ENCODE measurements at places on chromosomes 7 and 10.

DNA sequence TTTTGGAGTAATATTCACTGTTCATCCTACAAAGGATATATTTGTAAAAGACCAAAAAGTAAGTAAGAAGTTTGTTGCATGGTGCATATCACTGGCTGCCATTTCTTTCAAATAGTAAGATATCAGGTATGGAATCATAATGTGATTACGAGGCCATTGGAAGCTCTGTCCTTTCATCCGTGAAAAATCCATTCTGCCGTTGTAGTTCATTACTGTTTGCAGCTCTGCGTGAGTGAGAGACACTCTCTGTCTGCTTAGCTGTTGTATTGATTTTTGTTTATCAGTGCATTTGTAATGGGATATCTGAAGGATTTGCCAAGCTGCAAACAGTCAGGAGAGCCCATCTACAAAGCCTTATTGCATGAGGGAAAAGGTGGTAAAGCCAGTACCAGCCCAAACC, 44.1 kb upstream of the SLC39A12 start:
- no peak for DNase-seq

GRCh38 chr10:110352930-110353243, 48.2 kb upstream of the SMNDC1 start:
- no peak for DNase-seq

DNA sequence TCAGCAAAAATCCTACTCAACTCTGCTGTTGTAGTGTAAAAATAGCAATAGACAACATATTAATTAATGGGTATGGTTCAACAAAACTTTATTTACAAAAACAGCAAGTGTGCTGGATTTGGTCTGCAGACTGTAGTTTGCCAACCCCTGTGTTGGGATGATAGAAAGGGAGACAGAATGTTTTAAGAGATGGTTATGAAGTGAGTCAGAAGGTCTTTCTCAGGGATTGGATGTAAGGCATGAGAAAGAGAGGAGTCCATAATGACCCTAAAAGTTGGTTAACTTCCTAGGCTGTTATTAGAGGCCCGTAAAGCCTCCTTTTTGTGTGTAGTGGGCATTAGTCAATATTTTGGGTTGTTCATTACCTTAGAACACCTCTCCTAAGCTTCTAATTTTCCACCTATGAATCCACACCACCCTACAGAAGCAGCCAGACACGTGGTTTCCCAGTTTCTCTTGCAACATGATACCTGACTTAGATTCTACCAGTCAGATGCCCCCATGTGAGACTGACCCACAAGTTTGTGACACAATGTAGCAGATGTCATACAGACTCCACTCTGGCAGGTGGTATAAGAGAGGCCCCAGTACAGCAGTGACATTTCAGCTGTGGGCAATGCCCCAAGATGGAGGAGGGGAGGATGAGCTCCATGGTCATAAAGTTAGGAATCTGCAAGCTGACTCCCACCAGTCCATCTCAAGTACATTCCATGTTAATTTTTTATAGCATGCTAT, 1015.6 kb downstream of the KCNMA1 start:
- no peak for DNase-seq

GRCh38 chr10:96512524-96513304, 1.0 kb downstream of the TLL2 start:
- DNase-seq, result no peak

DNA sequence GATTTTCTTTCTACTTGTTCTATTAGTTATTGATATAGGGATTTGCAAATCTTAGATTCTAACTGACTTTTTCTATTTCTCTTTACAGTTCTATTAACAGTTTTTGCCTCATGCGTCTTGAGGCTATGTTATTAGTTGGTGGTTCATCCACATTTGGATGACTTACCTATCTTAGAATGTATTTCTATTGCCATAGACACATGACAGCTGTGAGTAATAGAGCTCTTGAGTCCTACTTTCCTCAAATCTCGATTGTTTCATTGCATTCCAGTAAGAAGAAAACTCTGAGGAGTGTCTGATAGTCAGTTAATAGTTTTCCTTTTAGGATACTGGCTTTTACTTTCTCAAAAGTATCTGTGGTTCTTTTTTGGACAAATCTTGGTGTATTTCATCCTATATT, 241.4 kb upstream of the ZNF32 start:
- peak; percentile 88 for DNase-seq

DNA sequence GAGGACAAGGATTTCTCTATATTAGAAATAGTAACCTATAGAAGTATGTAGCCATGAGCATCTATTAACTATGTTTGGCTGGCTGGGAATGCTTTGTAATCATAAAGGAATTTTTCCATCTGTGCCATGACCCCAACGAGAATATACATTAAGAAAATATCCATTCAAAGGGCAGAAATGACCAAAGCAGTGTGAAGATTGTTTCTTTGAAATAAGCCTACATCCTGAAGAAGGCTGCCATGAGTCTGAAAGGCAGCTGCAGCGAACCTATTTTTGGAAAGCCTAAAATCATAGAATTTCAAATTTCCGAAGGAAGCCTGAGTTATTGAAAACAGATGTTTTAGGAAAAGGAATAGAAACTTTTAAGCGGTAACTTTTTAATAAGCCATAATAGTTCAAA, 244.2 kb upstream of the FOXK1 start:
- DNase-seq, result no peak

DNA sequence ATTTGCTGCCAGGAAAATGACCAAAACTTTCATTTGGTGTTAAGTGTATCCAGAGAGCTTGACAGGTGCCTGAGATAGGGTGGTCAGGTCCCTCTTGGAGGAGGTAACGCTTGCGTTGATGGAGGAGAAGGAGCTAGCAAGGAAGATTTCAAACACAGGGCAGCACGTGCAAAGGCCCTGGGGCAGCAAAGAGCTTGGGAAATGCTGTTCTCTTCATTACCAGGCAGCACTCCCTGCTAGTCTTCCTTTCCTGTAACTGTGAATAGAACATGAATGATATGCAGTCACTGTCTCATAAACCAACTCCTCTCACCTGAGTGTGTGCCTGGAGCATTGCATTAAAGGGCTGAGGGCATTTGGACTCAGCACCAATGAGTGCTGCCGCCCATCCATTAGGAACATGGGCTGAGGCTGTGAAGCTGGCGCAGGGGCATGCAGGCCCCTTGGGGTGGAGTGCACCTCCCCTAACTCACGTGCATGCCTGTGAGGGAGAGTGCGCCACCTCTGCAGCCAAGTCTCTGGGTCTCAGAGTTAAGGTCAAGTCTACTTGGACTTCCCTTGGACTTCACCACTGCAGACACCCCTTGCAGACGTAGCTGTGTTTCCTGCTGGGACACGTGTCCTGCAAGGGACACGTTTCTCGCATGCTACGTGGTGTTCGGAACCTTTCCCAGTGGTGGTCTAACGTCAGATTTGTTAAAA, 136.8 kb downstream of the PAXIP1 start:
- no peak for DNase-seq

GRCh38 chr10:18332048-18332447, 191.8 kb downstream of the CACNB2 start:
- no peak for DNase-seq

- no peak for DNase-seq
Observed at GRCh38 chr10:123559823-123560092, 106.4 kb upstream of the GPR26 start.

GRCh38 chr7:134246347-134246746, 70.4 kb downstream of the SLC35B4 start:
- no peak for DNase-seq

DNA sequence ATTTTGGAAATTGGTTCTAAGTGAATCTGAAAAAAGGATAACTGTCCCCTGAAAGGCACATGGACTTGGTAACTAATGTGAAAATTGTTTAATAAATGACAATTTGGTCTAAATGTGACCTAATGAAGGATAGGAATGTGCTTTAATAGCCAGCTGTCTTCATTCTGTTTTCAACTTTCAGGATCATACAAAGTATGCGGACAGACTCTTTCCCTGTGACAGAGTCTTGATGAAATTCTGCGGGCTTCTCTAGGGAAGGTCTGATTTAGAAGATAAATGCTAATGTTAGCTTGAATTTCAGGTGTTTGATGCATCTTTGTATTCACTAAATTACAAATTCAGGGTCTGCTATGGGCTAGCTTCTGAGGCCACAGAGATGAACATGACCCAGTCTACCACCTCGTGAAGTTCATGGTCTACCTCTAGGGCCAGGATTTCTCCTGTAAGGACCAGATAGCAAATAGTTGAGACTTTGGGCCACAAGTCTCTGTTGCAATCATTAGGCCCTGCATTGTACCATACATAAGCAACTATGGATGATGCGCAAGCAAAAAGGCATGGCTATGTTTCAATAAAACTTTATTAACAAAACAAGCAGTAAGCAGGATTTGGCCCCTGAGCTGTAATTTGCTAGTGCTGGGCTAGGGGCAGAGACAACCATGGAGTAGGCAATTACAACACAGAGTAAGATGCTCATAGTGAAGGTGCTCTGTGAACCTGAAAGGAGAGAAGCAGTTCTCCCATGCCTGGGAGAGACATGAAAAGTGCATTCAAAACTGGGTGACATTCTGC, 368.6 kb downstream of the INHBA start:
- no peak for DNase-seq

GRCh38 chr7:123571684-123572083, 14.1 kb upstream of the NDUFA5 start:
- DNase-seq, result no peak

DNA sequence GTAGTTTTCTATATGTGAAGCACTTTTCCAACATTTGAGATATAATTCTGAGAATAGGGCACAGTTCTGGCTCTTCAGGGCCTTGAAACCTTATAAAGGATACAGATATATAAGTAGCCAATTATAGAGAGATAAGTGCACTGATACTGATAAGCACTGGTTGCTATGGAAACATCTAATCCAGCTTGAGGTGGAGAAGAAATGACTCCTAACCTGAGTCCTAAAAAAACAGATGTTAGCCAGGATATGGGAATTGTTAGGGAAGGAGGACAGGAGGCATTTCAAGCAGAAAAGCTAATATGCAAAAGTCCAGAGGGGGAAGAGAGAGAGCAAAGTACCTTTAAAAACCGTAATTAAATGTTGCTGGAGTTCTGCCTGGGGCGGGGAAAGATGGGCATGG, 30.8 kb downstream of the STRIP2 start:
- no peak for DNase-seq

DNA sequence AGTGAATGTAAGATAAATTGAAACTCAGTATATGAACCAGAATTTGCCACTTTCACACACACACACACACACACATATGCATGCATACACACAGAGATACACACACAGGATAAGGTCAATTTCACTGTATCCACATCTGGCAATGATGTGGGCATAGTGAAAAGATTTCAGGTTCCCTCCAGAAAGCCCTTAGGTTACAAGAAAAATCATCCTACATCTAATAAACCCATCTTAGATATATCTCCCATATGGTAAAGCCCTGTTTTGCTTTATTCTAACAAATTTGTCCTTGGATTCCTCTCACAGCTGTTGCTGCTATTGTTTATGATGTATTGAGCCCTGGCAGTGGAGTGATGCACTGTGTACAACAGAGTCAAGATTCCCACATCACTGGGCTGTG, 27.9 kb upstream of the DLX6 start:
- no peak for DNase-seq

DNA sequence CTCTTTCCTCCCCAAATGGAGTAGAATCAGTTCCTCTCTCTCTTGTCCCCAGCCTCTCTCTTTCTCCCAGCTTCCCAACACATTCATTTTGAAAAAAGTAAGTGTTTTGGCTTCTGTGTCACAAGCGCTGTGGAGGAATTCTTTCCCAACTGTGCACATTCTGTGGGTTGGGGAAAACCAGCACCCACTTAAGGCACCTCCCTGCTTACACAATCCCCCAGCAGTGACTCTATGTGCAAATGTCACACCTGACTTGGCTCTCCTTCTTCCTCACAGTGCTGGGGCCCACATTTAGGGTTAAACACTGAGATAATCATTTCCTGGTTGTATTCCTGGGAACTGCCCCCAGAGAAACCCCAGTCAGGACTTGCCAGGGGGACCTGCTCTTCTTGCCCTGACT, 358.1 kb upstream of the ZNF32 start:
- no peak for DNase-seq

- no peak for DNase-seq
Observed at GRCh38 chr7:3146571-3147226, 103.0 kb upstream of the CARD11 start.

DNA sequence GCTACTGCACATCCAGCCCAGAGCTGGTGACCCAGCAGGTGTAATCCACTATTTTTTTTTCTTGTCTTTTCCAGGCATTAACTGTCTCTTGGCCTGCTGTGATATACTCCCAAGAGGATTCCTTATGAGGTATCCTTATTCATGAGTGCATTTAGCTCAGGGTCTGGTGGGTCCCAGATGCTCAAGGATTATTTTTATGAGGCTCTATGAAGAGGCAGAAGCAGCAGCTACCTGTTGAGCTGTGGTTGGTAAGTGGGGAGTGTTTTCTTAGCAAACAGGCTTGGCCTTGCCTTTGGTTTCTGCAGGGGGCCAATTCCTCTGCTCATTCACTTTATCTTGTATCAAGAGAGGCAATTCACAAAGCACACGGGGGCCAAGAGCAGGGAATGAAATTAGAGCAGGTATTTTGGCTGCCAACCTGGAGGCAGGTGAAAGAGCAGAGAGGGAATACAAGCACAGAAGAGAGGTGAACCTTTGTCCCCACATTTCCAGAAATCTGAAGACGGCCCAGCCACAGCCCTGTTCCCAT, 221.6 kb downstream of the TMEM178B start:
- no peak for DNase-seq

GRCh38 chr10:129161150-129161549, 305.9 kb upstream of the MGMT start:
- DNase-seq, result peak; percentile 1

DNA sequence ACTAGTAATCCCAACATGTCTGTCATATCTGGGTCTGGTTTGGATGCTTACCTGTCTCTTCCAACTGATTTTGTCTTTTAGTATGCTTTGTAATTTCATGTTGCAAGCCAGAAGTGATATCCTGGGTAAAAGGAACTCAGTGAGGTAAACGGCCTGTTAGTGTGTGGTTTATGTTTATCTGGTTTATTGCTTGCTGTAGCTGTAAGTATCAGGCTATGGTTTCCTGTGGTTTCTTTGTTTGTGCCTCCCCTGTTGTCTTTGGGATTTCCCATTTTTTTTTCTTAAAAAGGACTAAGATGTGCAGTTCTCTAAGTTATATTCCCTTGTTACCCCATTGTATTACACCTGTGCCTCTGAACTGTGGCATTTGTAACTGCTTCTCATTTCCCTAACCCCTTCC, 323.5 kb upstream of the POM121L12 start:
- no peak for DNase-seq

GRCh38 chr10:56231436-56231835, 129.6 kb downstream of the ZWINT start:
- DNase-seq, result no peak

DNA sequence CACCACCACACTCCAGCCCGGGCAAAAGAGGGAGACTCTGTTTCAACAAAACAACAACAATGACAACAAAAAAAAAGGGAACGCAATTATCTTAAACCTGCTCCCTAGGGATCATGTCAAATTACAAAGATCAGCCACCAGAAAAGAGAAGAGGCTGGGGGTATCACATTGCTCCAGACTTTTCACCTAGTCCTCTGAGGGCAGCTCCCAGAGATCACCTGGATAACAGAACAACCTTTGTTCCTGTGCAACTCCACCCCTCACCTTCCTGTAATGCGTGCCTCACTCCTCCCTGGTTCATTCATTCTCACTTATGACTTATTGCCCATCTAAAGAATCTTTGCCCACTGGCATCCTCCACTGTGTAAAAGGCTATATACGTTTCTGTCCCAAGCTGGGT, 31.8 kb downstream of the SVOPL start:
- DNase-seq, result no peak

- peak; percentile 42 for DNase-seq
Observed at GRCh38 chr10:80204677-80205476, 460 bp downstream of the ANXA11 start.

- no peak for DNase-seq
Observed at GRCh38 chr10:8616166-8616565, 561.7 kb downstream of the GATA3 start.

GRCh38 chr7:28484606-28484935, 72.3 kb downstream of the CREB5 start:
- peak; percentile 66 for DNase-seq

Measured in fibroblast of skin of right quadriceps (primary cell).